ENCODE measurements at places on chromosomes 7 and 10.

DNA sequence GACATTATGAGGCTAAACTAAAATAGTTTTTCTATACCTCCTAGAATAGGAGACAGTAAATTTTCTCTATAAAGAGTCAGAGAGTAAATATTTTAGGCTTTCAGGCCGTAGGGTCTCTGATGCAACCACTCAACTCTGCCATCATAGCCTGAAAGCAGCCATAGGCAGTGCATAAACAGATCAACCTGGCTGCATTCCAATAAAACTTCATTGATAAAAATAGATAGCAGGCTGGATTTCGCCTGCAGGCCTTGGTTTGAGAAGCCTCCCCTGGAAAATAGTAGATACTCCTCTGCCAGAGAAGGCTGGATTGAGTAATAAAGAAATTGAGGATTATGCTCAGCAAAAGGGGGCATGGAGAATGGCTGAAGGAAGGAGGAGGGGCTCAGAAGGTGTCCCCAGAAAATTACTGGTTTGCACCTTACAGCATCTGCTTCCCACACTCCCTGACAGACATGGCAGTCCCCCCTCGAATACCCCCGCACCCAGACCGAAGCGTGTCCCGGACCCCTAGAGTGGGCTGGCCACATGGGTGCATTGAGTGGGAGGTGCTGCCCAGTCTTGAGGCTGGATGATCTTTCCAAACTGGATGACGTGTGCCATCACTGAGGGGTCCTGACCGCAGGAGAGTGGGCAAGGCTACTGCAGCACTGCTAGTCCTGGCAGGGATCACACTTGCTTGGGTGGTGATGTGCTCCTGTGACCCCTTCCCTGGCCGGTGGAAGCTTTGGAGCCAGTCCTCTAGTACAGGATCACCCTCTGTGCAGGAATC is 126.6 kb downstream of the PTPN20 start:
- DNase-seq, result no peak

DNA sequence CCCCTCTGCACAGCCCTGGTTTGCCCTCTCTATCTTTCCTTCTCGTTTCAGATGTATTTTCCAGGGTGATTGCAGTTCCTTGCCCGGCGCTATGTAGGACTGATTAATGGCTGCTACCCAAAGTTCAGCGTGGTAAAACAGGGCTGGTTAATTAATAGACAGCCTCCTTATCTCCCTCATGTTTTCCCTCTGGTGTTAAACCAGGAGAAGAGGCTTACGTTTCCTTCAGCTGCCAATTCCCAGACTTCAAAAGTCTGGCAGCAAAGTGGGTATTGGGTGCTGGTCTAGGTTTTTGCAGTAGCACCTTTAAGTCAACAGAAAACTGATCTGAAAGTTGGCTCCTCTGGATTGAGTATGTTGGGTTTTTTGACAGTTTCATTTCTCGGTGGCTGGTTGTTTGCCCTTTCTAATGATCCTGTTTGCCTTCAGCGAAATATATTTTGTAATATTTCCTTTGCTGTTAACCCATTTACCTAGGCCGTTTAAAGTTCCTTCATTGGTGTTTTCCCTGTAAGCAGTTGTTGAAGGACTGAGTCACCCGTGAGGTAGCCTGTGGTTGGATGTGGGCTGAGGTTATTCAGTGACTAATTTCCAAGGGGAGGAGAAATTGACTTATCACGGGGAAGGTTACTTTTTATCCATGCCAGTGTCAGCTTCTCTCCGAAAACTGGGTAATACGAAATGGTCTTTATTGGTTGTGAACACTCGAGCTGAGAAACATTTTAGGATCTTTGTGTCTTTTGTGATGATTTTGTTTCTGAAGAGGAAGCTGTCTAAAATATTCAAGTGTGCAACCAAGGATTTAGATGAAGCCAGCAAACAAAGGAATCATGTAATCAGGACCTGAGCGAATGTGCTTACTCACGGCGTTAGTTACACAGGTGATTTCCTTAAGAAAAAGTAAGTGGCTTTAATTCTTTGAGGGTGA is 257.2 kb downstream of the KIAA1217 start:
- DNase-seq, result peak; percentile 65

GRCh38 chr7:105219771-105220160 is 169.0 kb downstream of the SRPK2 start:
- DNase-seq, result no peak

DNA sequence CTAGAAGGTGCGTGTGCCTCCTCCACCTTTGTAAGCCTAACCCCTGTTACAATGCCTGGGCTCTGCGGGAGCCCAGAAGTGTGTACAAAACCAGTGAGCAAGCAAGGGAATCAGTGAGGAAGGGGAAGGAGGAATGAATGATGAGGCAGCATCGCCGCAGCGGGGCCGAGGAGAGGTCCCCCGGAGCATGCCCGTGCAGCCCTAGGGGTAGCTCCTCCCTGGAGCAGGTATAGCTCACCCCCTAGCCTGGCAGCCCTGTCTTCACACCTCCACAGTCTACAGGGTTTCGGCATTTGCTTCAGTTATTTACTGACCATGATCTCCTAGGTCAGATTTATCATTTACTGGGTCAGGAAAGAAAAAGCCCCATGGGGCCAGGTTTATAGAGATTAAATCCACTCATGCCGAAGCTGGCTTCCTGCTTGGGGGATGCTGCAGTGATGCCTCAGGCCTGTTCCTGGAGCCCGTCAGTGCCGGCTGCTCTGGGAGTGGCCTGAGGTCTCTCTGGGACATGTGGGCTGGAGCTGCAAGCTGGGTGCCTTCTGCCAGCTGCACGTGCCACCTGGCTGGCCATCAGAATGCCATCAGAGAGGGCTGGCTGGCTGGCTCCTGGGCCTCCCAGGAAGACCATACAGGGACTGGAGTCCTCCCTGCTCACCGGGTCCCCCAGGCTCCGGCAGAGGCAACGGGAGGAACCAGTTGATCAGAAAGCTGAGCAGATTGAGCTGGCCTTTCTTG is 138.9 kb downstream of the GRK5 start:
- DNase-seq, result no peak

DNA sequence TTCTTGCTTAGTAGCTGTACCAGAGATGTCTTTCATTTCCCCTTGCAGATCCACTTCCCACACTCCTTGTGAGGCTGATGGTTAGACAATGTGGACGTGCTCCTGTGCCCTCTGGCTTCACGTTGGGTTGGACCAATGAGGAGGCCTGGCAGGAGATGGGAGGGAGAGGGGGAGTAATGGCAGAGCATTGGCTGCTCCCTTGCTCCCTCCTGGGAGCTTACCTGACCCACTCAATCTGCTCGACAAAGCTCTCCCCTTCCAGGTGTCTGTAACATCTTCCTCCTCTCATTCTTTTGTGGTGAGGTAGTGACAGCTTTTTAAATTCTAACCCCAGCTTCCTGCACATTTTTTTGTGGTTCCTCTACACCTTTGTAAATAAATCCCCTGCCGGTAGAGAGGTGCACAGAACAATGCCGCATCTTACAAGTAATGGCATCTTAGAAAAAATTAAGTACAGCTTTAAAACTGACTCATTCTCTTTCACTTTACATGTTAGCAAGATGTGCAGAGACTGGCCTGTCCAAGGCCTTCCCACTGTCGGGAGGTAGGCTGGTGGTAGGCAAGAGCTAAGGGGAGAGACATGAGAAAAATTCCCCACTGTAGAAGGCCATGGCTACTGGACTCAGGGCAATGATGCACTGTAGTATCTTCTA is 134.3 kb downstream of the HTR7 start:
- DNase-seq, result no peak

- no peak for DNase-seq
These were observed at the start of gene AASS for GRCh38 chr7:122143751-122144711. Gene AASS, minus strand, starts transcription at chr7:122144249. Its CDS starts 10,523 bp downstream, at chr7:122133726.

GRCh38 chr7:117036053-117036669 is 82.9 kb downstream of the ST7 start:
- no peak for DNase-seq

GRCh38 chr10:42640610-42641229 is 2.4 kb upstream of the ZNF33B start:
- no peak for DNase-seq

- no peak for DNase-seq
These were observed 41.5 kb upstream of the SMIM30 start for GRCh38 chr7:113159746-113160339.

DNA sequence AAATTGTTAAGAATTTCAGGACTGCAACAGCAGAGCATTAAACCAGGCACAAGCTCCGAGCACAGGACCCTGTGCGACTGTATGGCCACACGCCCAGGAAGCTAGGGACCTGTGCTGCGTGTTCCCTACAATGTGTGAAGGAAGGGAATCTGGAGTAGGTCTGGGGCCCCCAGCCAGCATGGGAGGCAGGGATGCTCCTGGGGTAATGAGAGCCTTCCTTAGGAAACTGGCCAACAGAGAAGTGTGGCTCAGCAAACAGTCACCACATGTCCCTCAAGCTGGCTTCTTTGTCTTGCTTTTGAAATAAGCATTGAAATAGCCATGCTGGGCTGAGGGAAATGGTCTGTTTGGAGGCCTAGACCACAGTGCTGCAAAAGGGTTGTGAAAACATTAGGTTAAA is 8.2 kb downstream of the BLNK start:
- no peak for DNase-seq

GRCh38 chr10:14362104-14362503 is 31.4 kb upstream of the FRMD4A start:
- DNase-seq, result no peak

- no peak for DNase-seq
These were observed 9.4 kb downstream of the OTUD1 start for GRCh38 chr10:23448323-23448722.

GRCh38 chr10:3413937-3414666 is 241.5 kb upstream of the PITRM1 start:
- no peak for DNase-seq

DNA sequence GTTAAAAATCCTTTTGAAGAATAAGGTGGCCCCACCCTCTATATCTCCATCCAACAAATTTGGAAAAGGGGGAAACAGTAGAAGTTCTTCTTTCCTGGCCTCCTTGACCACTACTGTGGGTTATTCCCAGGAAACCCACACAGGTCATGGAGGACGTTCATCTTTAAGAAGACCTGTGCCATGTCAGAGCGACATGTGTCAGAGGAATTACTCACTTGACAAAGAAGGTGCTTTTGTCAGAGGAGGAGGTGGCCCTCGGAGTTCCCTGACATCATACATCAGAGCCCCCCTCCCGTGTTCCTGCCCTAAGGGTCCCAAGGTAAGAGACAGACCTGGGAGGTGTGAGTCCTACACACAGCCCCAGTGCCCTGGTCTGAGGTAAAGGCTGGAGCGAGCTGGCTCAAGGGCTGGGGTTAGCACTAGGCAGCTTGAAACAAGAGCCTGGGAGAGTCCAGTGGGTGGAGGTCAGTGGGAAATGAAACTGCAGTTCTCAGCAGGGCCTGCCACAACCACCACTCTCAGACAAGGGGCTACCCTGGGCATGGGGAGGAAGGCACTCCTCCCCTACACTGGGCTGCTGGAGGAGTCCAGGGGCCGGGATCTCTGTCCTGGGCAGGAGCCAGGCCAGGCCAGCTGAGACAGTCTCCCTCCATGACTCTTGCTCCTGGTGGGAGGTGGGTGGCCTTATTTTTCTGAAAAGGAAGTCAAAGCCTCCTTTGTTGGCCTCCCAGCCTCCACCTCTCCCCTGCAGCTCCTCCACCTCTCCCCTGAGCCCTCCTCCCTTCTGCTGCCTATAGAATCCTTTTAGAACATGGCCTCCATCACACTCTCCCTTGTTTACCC is 21.8 kb upstream of the ZMIZ1 start:
- no peak for DNase-seq

- no peak for DNase-seq
These were observed 40.0 kb downstream of the MINPP1 start for GRCh38 chr10:87544721-87545120.

DNA sequence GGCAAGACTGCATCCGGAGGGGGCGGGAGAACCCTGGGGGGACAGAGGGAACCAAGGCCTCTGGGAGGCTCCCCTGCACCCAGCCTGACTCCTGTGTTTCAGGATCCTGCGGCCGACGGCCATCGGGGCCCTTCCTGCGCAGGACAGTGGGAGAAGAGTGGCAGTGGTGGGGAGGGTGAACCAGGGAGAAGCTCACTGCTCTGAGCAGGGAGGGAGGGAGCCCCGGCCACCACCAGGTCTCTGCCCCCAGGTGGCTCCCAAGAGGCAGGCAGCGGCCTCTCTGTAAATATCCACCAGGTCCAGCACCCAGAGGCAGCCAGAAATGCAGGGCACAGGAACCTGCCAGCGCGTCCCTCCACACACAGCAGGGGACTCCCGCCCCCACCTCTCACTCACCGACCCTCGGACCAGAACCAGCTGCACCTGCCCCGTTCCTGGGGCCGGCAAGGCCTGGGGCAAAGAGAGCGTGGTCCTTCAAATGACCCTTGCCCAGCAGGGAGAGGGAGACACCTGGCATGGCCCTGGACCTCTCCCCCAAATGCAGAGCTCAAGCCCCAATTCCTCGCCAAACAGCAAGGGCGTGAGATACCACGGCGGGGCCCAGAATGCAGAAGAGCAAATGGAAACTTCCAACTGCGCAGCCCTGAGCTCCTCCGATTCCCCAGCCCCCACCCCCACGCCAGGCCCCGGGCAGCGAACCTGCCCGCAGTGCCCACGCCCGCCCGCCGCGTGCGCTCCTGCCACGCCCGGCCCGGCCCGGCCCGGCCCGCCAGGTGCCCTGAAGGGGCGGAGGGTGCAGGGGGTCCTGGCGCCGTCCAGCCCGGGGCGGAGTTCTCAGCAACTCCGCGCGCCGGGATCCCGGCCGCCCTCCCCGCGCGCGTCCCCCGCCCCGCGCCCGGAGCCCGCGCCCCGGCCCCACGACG is 805 bp downstream of the RASGEF1A start:
- DNase-seq, result no peak

DNA sequence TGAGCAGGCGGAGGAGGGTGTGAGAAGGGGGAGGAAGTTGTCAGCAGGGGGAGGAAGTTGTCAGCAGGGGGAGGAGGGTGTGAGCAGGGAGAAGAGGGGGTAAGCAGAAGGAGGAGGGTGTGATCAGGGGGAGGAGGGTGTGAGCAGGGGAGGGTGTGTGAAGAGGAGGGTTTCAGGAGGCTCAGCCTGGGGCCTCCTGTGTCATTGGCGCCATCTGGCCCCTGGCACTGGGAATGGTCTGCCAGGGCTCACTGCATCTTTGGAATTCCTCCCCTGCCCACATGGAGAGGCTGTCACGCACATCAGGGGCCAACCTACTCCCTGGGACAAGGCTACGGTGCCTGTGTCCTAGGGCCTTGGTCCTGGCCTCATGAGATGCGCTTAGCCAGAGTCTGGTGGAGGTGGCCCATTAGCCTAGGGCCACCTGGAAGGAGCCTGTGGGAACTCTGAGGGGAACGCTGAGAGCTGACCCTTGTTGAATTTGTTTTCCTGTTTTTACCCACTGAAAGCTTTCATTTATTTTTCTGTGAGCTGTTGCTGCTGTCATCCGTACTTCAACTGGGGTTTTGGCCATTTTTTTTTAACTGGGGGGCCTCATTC is 18.0 kb downstream of the CAMK2B start:
- peak; percentile 24 for DNase-seq

GRCh38 chr10:34504534-34504933 is 310.6 kb downstream of the PARD3 start:
- no peak for DNase-seq

DNA sequence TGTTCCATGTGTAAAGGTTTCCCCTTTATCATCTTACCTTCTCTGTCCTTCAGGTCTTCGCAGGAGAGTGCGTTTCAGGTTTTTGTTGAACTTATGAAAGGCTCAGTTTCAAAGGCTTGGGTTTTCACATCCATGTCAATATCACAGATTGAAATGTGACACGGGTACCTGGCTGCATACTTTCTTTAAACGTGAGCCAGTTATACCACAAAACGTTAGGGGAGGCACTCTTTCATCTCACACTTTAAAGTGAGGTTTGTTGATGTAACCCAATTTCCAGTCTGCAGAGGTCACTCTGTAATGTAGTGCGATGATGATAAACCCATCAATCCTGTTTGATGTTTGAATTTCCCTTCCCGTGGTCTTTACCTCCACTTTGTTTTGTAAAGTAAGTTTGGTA is 506.9 kb downstream of the SUGCT start:
- no peak for DNase-seq

GRCh38 chr10:131815266-131816156 is 85.3 kb upstream of the PPP2R2D start:
- no peak for DNase-seq

Data from HS-5 (cell line).